ENCODE measurements at places on chromosomes 2 and 18. TPM values are rescaled to one million over a fixed set of nuclear protein-coding genes. Genes with fewer than 3 reads are reported as not detected.

NYAP2 gene
- 0.14 TPM for total RNA-seq

DNA sequence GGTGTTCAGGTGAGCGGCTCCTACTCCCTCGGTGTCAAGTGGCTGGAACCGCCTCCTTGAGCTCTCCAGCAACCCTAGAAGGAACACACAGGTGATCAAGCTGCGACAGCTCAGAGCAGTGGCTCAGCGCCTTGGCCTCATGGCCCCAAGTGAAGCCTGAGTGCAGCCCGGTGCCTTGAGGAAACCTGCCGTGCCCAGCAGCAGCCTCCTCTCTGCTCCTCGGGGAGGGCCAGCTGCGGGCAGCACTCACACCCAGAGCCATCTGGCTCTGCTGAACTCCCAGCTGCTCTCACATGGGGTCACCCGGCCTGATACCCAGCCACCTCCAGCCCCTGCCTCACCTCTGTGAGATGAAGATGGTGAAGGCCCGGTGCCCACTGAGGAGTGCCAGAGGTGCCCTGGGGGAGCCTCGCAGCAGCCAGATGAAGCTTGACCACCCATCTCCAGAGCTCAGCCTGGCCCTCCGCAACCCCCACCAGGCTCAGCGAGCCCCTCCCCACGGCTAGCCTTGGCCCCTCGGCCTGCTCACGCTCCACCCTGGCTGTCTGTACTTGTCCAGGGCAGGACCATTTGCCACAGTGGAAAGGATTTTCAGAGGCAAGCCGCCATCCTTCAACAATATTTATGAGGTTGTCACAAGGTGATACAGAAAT lies 70.6 kb upstream of the RAB6C start:
- no peak overlapping the region for H3K4me3 ChIP-seq
- no peak overlapping the region for H3K27ac ChIP-seq
- no peak for DNase-seq
- H3K27me3 ChIP-seq = no peaks in the 10 kb centered on the region
- no peaks in the 10 kb centered on the region for H3K4me1 ChIP-seq
- H3K36me3 ChIP-seq = no peaks in the 10 kb centered on the region

DNA sequence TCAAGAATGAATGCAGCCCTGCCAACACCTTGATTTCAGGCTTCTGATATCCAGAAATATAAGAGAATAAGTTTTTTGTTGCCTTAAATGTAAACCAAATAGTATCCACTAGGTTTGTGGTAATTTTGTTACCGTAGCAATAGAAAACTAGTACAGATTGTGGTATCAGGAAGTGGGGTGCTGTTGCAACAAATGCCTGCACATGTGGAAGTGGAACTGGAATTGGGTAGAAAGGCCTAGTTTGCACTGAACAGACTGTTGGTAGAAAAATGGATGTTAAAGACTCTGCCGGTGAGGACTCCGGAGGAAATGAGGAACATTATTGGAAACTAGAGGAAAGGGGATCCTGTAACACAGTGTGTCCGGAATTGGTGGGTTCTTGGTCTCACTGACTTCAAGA lies 145.8 kb upstream of the MGAT5 start:
- no peak overlapping the region for H3K4me3 ChIP-seq
- H3K27me3 ChIP-seq = no peaks in the 10 kb centered on the region
- H3K36me3 ChIP-seq = no peaks in the 10 kb centered on the region
- DNase-seq = no peak
- H3K27ac ChIP-seq = no peak overlapping the region

ELOA2 gene
- not detected for total RNA-seq

SERPINB3 gene
- total RNA-seq = not detected

- no peak for DNase-seq
- peaks cover 30% of the 10 kb centered on the region for H3K4me1 ChIP-seq
- no peaks in the 10 kb centered on the region for H3K27me3 ChIP-seq
- H3K36me3 ChIP-seq = no peaks in the 10 kb centered on the region
These were observed 199.1 kb downstream of the PTGR3 start for GRCh38 chr18:75009878-75010277.

GRCh38 chr2:175431101-175431946 lies 249.8 kb upstream of the ATP5MC3 start:
- DNase-seq = no peak
- H3K36me3 ChIP-seq = no peaks in the 10 kb centered on the region
- H3K4me1 ChIP-seq = no peaks in the 10 kb centered on the region
- H3K27me3 ChIP-seq = no peaks in the 10 kb centered on the region
- H3K27ac ChIP-seq = no peak overlapping the region
- no peak overlapping the region for H3K4me3 ChIP-seq

DNA sequence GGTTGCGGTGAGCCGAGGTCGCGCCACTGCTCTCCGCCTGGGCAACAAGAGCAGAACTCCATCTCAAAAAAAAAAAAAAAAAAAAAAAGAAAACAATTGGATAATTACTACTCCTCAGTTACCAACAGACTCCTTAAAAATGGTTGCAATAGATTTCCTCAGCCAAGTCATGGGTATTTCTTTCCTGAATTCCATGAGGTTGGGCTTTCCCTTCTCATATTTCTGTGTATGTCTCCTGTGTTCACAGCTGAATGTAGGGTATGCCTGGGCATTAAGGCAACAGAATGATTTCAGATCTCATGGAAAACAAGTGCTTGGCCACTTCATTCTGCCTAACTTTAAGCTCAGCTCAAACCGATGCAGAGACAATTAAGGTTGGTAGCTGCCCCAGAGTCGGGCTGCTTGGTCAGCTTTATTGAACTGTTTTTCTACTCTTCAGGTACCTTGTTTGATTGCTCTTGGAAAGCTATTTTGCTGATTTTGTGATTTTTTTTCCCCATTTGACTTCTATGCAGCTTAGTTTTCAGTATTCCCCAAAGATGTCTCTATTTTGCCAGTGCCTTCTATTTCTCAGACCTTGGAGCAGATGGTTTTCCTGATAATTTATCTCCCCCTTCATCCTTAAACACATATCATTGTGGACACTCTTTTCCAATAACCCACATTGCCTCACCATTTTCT lies 24.8 kb downstream of the KIF5C start:
- no peaks in the 10 kb centered on the region for H3K27me3 ChIP-seq
- no peak overlapping the region for H3K27ac ChIP-seq
- H3K4me1 ChIP-seq = no peaks in the 10 kb centered on the region
- H3K4me3 ChIP-seq = no peak overlapping the region
- H3K36me3 ChIP-seq = no peaks in the 10 kb centered on the region

DNA sequence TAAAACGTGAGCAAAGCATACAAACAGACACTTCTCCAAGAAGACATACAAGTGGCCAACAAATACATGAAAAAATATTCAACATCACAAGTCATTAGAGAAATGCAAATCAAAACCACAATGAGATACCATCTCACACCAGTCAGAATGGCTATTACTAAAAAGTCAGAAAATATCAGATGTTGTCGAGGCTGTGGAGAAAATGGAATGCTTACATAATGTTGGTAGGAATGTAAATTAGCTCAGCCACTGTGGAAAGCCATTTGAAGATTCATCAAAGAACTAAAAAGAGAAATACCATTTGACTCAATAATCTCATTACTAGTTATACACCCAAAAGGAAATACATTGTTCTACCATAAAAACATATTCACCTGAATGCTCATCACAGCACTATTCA lies 825.7 kb downstream of the SUCLG1 start:
- H3K36me3 ChIP-seq = no peaks in the 10 kb centered on the region
- H3K27me3 ChIP-seq = no peaks in the 10 kb centered on the region
- no peaks in the 10 kb centered on the region for H3K4me1 ChIP-seq
- H3K4me3 ChIP-seq = no peak overlapping the region
- no peak overlapping the region for H3K27ac ChIP-seq

DNA sequence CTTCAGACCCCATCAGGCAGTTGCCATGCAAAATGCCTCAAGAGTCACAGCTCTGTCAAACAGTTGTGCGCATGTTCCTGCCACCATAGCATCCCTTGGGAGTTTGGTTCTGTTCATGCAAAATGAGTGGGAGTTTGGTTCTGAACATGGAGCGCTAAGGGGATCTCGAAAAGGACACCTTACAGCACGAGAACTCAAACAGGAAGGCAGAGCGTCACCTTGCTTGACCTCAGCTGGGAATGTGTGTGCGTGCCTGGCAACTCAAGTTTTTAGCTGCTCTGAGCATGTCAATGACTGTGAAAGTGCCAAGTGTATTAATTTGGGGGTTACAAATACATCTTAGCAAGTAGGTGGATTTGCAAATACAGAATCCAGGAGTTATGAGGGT lies 16.6 kb downstream of the MALL start:
- H3K4me3 ChIP-seq = no peak overlapping the region
- H3K27me3 ChIP-seq = no peaks in the 10 kb centered on the region
- no peak for DNase-seq
- peaks cover 57% of the 10 kb centered on the region for H3K4me1 ChIP-seq

B3GNT7 gene
- total RNA-seq = 17.5 TPM

- no peaks in the 10 kb centered on the region for H3K36me3 ChIP-seq
- no peaks in the 10 kb centered on the region for H3K27me3 ChIP-seq
- H3K4me1 ChIP-seq = peaks cover 85% of the 10 kb centered on the region
- H3K4me3 ChIP-seq = no peak overlapping the region
These were observed 259.1 kb downstream of the LTBP1 start for GRCh38 chr2:33205693-33206434.

FSIP2 gene
- 2.4 TPM for total RNA-seq

- no peak overlapping the region for H3K27ac ChIP-seq
- no peaks in the 10 kb centered on the region for H3K36me3 ChIP-seq
- no peaks in the 10 kb centered on the region for H3K27me3 ChIP-seq
- no peak overlapping the region for H3K4me3 ChIP-seq
- DNase-seq = no peak
These were observed 28.8 kb downstream of the SNORC start for GRCh38 chr2:232898592-232899543.

MC5R gene
- total RNA-seq = not detected

CYS1 gene
- 13.5 TPM for total RNA-seq

DNA sequence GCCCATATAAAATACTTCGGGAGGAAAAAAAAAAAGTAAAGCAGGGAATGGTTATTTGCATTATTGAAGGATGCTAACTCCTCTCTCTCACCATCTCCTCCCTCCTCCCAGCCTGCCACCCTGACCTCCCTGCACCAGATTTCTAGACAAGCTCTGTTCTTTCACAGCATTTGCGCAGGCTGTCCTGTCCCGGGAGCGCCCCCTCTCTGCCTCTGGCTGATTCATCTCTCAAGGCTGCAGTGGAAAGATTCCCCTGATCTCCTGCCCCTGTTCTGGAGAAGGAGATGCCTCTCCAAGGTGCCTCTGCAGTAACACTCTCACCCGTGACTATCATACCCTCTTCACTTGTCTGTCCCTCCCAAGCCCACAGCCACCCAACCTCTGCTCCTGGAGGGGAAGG lies 38.5 kb downstream of the COL4A4 start:
- H3K4me1 ChIP-seq = no peaks in the 10 kb centered on the region
- no peaks in the 10 kb centered on the region for H3K36me3 ChIP-seq
- no peaks in the 10 kb centered on the region for H3K27me3 ChIP-seq
- no peak for DNase-seq

- peaks cover 17% of the 10 kb centered on the region for H3K27me3 ChIP-seq
- no peak overlapping the region for H3K27ac ChIP-seq
- peaks cover 4% of the 10 kb centered on the region for H3K4me1 ChIP-seq
- H3K4me3 ChIP-seq = no peak overlapping the region
These were observed 8.1 kb downstream of the EMX1 start for GRCh38 chr2:72925328-72925943.

CRYBA2 gene
- total RNA-seq = not detected

- no peak overlapping the region for H3K27ac ChIP-seq
- no peaks in the 10 kb centered on the region for H3K36me3 ChIP-seq
- H3K27me3 ChIP-seq = no peaks in the 10 kb centered on the region
- no peaks in the 10 kb centered on the region for H3K4me1 ChIP-seq
These were observed 46.0 kb downstream of the CAVIN2 start for GRCh38 chr2:191800874-191801273.

DNA sequence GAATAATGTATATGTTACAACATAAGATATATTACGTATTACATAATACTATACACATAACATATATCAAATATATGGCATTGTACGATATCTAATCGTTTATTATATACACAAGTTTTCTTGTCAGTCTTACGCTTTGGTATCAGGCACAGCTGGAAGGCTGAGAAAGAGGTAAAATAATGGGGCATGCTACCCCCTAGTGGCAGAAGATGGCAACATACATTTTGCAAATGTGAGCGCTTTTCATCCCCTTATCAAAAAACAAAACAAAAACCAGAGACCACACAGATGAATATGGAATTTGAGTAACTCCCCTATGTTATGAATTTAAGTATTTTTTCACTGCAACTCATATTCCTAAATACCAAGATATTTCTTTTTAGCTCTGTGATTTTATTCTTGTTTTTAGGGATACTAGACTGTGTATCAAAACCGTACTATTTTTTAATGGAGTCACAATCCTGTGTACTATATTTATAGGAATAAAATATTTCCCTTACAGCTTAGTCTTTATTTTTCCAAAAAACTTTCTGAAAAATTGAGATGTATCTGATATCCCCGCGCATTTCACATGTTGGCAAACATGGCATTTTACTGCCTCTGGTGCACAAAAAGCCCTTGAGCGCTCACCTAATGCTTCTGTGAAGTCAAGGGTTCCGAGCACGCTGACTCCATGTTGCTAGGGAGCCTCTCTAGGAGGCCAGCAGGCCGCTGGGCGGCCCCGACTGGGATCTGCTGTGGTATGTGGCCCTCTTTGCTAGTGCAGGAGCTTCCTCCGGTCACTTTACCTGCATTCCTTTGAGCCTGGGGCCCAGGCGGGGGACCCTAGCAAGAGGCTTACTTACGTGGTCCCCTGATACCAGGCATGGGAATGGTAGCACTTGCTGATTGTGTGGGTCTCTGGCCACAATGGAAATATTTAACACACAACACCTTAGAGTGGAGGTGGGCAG lies 62.5 kb downstream of the SLC4A3 start:
- H3K27me3 ChIP-seq = no peaks in the 10 kb centered on the region
- DNase-seq = no peak
- H3K4me3 ChIP-seq = no peak overlapping the region
- H3K4me1 ChIP-seq = peaks cover 47% of the 10 kb centered on the region
- peak overlapping the region; percentile 85 for H3K27ac ChIP-seq

- no peak overlapping the region for H3K27ac ChIP-seq
- H3K4me1 ChIP-seq = no peaks in the 10 kb centered on the region
- H3K4me3 ChIP-seq = no peak overlapping the region
- H3K27me3 ChIP-seq = no peaks in the 10 kb centered on the region
- no peak for DNase-seq
These were observed 41.0 kb upstream of the DOCK10 start for GRCh38 chr2:225083276-225083675.

SPHKAP gene
- 0.41 TPM for total RNA-seq

DNA sequence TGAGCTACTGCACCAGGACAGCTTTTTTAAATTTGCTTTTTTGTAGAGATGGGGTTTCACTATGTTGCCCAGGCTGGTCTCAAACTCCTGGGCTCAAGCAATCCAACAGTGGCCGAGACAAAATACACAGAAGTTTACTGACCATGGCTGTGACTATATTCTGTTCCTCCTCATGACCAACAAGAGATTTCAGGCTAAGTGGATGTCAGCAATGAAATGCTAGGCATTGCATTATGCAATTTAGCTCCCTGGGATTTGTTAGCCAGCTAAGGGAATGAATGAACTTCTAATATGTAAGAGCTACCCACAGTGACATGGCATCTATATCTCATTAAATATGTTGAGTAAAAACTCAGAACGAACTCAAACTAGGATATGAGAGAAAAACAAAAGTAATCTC lies 81.9 kb upstream of the MBOAT2 start:
- H3K27ac ChIP-seq = no peak overlapping the region
- H3K4me3 ChIP-seq = no peak overlapping the region
- DNase-seq = no peak
- H3K36me3 ChIP-seq = no peaks in the 10 kb centered on the region

- no peak overlapping the region for H3K4me3 ChIP-seq
- no peaks in the 10 kb centered on the region for H3K36me3 ChIP-seq
- no peak overlapping the region for H3K27ac ChIP-seq
- H3K27me3 ChIP-seq = no peaks in the 10 kb centered on the region
These were observed 1.4 kb upstream of the UXS1 start for GRCh38 chr2:106195456-106195855.

- no peak for DNase-seq
- H3K36me3 ChIP-seq = no peaks in the 10 kb centered on the region
- H3K27ac ChIP-seq = no peak overlapping the region
- no peak overlapping the region for H3K4me3 ChIP-seq
- no peaks in the 10 kb centered on the region for H3K27me3 ChIP-seq
These were observed 103.5 kb upstream of the TRIB2 start for GRCh38 chr2:12613137-12613835.
